Stimulated activated CD4-positive, alpha-beta T cell treated with anti-CD3 and anti-CD28 coated beads, TNF-alpha, amount 100 ng/mL, for 1 hour (primary cell): ENCODE measurements at places on chromosomes 1 and 21.

DNA sequence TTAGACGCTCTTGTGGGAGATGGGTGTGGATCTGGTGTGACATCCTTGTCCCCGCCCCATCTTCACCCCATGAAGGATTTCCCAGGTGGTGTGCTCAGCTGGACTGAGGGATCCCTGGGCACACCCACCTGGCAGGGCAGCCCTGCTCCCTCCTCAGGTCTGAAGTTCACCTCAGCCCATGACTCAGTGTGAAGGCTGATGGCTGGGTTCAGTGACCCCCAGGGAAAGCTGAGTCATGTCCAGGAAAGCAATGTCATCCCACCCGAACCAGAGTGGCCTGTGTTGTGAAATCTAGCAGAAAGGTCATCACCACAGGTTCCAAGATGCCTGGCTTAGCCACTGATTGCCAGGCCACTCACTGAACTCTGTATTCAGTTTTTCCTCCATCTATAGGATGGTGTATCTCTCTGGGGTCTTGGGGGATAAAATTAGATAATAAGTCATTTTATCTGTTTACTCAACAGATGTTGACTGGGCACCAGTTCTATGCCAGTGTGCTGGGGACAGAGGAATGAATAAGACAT, 97.7 kb upstream of the JUN start:
- DNase-seq: no peak

GRCh38 chr1:180946541-180947498, 34.1 kb downstream of the KIAA1614 start:
- DNase-seq: no peak

GRCh38 chr21:45338311-45339017, 50.8 kb upstream of the POFUT2 start:
- DNase-seq: no peak

GRCh38 chr21:33968080-33968994, 52.7 kb upstream of the ATP5PO start:
- DNase-seq: no peak

- no peak for DNase-seq
Measured at GRCh38 chr1:25036117-25036546, 106.1 kb upstream of the RUNX3 start.

GRCh38 chr1:53516181-53516580, 57.0 kb downstream of the DMRTB1 start:
- DNase-seq: no peak

GRCh38 chr1:33569331-33569730, 96.9 kb downstream of the ZSCAN20 start:
- DNase-seq: no peak

- no peak for DNase-seq
Measured at GRCh38 chr1:112618114-112618720, 724 bp downstream of the ST7L start.

DNA sequence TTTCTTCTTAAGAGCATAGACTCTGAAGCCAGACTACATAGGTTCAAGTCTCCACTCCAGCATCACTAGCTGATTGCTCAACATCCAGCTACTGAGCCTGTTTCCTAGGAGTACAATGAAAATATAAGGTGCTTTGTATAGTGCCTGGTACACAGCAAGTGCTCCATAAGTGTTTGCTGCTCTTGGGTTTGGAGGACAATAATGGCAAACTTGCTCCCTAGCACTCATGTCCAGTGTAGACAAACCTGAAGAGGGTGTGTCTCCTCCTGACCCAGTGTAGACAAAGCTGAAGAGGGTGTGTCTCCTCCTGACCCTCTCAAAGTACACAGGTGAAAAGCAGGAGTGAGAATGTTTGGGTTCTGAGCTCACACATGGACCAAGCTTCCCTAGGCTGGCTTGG, 10.5 kb upstream of the ECE1 start:
- DNase-seq: no peak

DNA sequence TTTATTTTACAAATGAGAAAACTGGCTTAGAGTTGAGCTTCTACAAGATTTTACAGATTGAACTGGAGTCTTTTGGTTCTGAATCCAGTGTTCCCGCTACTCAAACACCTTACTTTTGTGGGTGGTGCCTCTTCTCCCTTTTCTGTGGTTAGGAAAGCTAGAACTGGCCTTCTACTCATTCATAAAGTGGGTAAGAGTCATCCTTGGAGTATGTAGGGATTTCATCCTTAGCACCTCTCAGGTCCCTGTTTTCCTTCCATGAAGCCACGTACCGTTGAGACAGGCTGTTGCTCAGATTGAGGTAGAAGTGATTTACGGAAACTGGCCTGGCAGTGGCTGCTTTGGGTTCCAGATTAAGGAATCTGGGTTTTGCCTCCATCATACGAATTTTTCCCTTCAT, 35.8 kb downstream of the WNT4 start:
- DNase-seq: no peak

GRCh38 chr1:41652384-41653265, 168.1 kb upstream of the EDN2 start:
- DNase-seq: no peak

DNA sequence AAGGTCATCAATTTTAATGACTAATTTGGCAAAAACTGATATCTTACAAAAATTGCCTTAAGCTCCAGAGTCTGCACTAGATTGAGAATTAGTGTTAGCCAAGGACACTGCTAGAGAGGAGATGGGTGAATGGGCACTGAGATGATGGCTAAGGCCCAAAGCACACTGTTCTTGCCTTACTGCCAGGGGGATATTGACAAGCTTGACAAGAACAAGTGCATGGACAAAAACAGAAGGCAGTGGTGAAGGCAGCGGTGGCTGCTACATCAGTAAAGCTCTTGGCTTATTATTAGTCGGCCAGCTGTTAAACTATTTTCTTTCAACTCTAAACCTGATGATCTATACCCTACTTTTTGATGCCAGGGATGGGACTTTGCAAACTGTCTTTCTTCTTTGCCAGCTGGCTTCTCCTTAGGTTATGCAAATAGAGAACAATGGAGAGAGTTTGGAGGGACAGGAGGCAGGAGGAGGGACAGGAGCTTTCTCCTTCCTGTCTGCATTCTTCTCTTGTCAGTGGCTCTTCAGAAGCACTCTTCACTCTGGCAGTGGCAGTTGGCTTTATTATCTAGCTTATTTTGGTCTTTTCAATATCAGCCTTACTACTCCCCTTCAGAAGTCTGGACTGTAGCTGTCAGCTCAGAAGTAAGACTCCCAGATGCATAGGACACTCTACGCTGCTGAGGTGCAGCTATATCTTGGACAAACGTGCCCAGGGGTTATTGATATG, 853.5 kb upstream of the TMPRSS15 start:
- no peak for DNase-seq
